ENCODE measurements at places on chromosomes 5 and 9.

DNA sequence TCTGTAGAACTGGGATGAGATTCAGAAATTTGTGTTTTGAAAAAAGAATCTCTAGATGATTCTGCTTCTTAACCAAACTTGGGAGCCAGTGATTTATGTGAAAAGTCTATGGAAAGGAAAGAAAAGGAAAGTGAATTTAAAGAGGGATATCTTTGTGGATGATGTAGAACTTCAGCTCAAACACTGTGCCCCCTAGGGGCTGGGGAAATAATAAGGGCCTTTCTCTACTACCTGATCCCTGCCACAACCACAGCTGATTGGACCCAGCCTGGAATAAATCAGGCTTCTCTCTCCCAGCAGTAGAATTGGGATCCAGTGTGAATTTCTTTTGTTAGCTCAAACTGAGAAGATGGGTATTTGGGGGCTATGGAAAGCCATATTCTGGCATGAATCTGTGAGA lies 155.0 kb downstream of the PRELID2 start:
- no peak for DNase-seq

DNA sequence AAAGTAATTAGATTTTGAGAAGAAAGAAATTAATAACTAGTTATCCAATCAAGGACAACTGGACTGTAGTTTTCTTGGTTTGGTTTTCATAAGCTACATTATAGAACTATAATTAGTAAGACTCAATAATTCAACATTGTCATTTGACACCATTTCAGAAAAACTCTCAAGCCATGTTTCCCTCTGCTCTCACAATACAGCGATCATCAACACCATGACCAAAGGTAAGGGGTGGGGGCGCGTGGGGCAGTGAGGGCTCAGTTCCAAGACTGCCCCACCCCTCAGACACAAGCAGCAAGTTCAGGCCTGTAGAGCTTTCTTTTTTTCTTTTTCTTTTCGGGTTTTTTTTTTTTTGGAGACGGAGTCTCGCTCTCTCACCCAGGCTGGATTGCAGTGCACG lies 6.4 kb downstream of the CMBL start:
- DNase-seq, result no peak

DNA sequence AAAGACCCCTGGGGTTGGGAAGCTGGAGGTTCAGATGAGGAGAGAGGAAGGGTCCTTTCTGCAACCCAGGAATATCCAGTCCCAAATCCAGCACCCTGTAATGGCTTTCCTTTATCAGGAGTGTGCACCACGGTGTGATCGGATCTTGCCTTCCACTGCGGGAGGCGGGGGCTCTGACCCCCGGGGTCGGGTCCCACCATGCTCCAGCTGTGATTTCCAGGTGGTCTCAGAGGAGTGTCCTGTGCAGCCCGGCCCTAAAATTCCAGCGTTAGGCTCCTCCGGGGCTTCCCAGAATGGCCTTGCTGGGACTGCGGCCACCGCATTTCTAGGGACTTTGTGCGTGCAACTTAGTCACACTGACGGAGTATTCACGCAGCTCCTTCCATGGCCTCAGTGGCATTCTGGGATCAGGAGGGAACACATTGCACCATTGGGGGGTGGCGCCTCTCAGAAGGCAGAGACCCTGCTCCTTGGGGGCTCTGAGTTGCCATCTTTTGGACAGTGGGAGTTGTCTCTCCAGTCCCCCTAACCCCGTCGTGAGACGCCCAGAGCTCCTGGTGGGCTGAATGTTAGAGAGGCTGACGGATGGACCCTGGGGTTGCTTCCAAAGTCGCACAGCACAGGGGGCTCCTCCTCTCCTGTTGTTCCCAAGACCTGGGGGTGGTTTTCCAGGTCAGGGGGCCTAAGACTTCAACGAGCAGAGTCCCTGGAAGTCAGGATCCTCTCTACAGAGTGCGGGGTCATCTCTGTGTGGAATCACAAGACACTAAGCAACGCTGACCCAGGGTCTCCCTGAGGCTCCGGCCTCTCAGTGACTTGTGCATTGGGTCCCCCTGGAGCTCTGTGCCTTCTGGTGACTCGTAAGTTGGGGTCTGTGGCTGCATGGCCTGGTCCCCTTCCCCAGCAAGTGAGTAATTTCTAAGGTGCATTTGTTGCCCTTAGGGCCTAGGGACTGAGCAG lies 42.7 kb upstream of the IRX4 start:
- DNase-seq, result no peak

DNA sequence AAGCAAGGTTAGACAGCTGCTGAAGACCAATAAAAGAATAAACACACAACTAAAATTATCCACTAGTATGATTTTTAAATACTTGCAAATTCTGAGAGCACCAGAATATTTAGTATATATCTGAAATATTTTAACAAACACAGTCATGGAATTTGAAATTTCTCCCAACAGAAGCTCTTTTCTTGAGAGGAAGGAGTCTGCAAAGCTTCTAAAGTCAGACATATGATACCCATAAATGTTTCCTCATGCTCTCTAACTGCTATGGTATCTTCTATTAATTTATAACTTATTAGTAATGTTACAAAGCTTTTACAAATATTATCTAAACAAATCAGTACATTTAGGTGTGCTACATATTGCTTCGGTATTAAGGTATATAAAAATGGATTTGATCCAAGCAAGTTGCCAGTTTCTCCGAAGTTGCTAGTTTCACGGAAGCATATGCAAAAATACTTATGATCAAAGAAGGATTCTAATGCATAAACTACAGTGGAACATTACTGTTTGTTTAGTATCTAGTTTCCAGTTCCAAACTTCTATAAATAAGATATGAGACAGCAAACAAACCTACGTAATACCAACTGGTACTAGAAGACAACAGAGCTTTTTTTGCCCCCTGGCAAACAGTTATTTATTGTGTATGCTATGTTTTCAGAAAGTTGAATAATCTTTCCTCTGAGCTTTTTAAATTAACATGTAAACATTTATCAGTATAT lies 22.0 kb downstream of the FNIP1 start:
- no peak for DNase-seq

Data from effector CD8-positive, alpha-beta T cell (primary cell).